ENCODE measurements at places on chromosomes 5 and 9. TPM values are rescaled to one million over a fixed set of nuclear protein-coding genes. Genes with fewer than 3 reads are reported as not detected.

- DNase-seq: no peak
Measured at GRCh38 chr5:181173027-181173419, 25.6 kb downstream of the OR2V2 start.

TNFSF8 gene
- not detected for total RNA-seq

- DNase-seq: no peak
Measured at GRCh38 chr5:111869681-111870080, 112.7 kb upstream of the NREP start.

GMCL2 gene
- total RNA-seq: not detected

- no peak for DNase-seq
Measured at GRCh38 chr9:15977438-15977837, 424.6 kb downstream of the CCDC171 start.

DNA sequence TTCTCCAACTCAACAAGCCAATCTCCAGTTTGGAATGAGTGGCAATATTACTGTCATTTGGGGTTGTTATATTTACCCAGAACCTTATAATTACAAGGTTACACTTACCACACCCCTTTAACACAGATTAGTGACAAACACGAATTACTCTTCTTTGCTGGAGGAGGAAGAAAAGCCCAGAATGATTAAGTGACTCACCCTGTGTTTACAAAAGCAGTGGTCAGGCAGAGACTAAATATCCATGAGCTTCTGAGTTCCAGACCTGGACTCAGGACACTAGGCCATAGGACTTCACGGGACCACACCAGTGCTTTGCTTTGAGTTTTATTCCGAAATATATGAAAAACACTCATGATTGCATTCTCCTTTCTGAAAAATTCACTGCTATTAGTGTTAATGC lies 370.8 kb downstream of the TLE1 start:
- DNase-seq: peak; percentile 64

NIPSNAP3A gene
- total RNA-seq: 22.6 TPM

TAF11L13 gene
- not detected for total RNA-seq

GCNT4 gene
- not detected for total RNA-seq

GRCh38 chr5:173534664-173535063 lies 81.8 kb downstream of the BOD1 start:
- DNase-seq: no peak

- no peak for DNase-seq
Measured at GRCh38 chr5:74288448-74289108, 351.9 kb downstream of the ENC1 start.

All from HT1080 (cell line).